Activated CD8-positive, alpha-beta memory T cell treated with anti-CD3 and anti-CD28 coated beads for 24 hours (primary cell): ENCODE measurements at places on chromosomes 3 and 15.

DNA sequence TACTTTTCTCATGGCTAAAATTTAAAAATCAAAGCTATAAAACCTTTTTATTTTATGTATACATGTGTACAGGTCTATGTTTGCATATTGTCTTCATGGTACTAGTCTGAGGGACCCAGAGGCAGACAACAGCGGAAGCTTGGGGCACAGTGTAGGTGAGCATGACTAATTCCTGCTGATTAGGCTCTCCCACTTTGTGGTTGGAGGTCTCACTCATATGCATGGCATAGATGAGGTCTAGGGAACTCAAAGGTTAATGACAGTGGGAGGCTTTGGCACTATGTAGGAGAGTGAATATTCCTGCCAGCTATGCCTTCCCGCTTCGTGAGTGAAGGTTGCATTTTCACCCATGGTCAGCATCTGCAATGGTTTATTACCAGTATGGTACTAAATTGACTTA is 47.5 kb upstream of the AADACL2 start:
- DNase-seq = no peak

DNA sequence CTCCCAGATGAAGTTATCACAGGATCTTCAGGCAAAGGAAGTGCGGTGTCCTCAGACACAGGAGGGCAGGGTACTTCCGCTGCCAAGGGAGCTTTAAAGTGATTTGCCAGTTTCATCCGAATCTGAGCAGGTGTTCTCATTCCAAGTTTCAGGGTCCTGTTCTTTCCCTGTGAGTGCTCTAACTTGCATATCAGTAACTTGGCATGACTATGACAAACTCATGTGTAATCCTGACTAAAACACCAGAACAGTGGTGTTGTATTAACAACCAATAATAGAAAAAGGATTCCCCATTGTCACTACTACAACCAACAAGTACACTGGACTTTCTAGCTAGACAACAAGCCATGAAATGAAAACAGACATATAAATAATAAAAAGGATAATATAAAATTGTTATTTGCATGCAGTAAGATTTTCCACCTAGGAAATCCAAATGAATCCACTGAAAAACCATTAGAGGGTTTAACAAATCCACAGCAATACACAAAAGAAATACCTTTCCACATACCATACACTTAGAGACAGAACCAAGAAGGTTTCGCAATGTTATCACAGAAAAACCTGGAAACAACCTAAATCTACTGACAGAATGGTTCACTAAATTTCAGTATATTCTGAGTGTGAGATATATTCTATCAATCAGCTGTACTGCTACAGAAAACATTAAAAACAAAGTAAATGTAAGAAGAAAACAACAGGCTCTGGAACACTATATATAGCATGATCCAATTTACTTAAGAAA is 40.9 kb upstream of the RPL35A start:
- DNase-seq = no peak

DNA sequence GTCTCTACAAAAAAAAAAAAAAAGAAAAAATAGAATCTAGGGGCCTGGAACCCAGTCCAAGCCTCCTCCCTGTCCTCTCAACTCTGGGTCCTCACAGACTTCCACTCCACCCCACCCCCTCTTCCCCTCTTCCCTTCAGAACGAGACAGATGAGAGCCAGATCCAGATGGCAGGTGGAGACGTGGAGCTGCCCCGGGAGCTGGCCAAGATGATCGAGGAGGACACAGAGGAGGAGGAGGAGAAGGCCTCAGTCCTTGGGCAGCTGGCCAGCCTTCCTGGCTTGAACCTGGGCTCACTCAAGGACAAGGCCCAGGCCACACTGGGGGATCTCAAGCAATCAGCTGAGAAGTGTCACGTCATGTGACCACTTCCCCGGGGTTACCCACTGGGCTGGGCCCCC is 3.6 kb downstream of the CPLX3 start:
- no peak for DNase-seq

DNA sequence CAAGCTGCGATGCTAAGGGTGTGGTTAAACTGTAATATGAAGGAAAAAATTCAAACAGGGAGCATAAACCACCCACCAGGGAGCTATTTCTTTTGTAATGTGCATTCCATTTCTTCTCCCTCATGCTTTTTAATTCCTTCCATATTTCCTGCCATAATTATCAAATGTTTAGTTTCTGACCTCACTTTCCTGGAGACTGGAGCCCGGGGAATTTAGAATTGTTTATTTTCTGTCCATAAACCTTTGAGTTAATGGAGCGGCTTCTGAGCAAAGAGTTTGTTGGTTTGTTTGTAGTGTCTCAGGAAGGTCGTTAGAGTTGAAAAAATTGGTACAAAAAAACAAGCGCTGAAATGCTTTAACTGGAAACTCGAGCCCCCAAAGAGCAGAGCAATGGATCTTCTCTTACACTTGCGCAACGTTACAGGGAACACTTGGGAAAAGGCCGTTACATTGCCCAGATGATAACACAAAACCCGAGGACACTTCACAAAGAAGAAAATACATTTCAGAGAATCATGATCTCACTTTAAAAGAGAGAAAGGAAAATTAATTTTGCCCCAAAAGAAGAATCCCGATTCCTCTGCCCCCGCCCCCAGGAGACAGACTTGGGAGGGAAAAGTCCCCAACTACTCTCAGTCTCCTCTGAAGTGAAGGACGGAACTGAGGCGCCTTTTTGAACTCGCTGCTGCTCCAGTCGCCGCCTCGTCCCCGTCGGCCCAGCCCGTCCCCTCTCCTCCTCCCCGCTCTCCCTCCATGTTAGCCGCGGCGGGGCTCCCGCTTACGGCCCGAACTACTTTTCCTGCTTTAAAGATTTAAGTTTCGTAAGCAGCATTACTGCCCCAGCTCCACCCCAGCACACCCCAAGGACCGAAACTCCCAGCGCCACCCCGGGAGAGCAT is 842 bp downstream of the FSTL1 start:
- DNase-seq = peak; percentile 60

DNA sequence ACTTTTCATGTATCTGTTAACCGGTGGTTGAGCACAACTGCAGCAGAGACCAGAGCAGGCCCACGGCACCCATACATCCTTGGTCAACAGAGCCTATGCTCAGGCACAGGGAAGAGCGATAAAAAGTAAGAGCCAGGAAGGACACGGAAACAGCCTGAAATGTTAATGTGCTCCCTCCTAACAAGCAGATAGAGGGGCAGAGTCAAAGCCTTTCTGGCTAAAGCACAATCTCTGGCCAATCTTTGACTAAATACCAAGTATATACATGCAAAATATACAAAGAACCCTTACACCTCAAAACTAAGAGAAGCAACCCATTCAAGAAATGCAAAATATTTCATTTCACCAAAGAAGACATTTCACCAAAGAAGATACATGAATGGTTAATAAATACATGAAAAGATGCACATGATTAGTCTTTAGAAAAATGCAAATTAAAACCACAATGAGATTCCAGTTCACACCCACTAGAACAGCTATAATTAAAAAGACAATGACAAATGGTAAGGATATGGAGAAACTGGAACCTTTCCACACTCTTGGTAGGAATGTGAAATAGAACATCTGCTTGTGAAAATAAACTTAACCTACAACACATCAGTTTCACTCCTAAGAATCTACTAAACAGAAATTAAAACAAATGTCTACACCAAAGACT is 88.0 kb downstream of the OSBPL10 start:
- no peak for DNase-seq

GRCh38 chr3:155302481-155302880 is 9.0 kb upstream of the STRIT1 start:
- DNase-seq = no peak

- no peak for DNase-seq
Measured at GRCh38 chr3:177478170-177478867, 281.0 kb upstream of the TBL1XR1 start.

DNA sequence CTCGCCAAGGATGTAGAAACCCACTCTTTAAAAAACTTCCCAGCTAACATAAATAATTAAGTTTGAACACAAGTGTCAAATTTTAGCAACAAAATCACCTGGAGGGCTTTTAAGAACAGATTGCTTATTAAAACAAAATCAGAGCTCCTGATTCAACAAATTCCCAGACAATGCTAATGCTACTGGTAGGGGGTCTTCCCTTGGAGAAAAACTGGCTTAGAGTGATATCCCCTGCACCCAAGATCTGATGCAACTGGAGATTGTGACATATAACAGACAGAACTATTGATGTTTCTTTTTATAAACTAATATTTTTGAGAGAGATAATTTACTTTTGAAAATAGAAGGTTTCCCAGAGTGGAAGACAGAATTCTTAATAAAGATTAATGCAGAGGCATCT is 19.9 kb downstream of the IGSF10 start:
- DNase-seq = no peak

- DNase-seq = no peak
Measured at GRCh38 chr3:110485389-110485788, 586.2 kb upstream of the NECTIN3 start.

GRCh38 chr3:25448750-25449692 is 21.0 kb downstream of the RARB start:
- no peak for DNase-seq

GRCh38 chr3:113092746-113093145 is 102.0 kb downstream of the GTPBP8 start:
- no peak for DNase-seq

DNA sequence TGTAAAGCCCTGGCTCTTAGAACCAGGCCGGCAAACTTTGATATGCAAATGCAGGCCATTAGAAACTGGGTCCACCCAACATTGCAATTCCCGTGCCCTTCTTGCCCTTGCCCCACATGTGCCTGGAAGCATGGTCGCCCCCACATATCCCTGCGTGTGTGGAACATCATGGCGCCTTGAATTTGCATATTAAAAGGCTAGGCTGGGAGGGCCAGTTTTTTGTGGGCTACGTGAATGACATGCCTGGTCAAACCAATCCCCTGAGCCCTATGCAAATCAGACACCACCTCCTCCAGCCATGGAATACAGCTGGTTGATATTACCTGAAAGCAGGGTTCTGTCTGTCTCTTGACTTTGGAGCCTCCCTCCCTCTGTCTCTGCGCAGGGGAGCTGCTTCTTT is 58.7 kb upstream of the ARHGEF26 start:
- no peak for DNase-seq

- no peak for DNase-seq
Measured at GRCh38 chr3:67305922-67306321, 307.8 kb downstream of the KBTBD8 start.

GRCh38 chr3:19248143-19248542 is 99.8 kb downstream of the KCNH8 start:
- no peak for DNase-seq

DNA sequence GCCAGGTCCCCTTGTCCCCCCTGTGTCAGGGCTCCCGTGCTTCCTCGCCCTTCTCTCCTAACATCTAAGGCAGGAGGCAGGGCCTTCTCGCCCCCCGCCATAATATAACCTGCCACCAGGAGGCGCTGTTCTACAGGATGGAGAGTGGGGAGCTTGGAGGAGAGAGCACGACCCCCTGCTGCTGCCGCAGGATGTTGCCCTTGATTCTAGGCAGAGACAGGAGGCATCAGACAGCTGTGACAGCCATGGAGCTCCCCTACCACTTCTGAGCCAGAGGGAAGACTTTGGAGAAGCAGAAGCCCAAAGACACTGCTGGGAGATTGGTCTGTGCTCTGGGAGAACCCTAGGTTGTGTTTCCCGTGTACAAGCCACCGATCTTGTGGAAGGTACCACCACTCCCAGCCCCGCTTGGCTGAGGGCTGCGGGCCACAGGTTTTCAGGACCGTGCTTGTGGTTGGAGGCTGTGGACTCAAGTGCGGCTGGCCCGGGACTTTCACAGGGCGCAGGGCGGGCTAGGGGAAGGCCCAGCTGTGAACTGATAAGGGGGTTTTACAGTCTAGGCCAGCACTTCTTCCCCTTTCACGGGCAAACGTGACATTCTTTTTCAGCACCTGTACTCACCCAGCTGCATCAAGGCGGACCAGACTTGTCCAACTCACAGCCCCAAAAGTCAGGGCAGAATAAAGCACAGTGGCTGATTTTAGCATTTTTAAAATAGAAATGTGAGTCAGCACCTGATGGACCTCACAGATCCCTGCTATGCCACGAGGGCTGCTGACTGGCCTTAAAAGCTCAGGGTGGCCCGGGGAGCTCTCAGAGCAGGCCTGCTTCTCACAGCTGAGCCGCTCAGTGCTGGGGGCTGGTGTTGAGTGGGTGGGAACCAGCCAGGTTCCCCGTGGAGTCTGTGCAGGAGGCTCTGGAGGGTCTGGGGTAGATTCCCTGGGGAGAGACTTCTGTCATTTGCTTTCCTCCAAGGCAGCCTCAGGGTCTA is 2.6 kb upstream of the TIGIT start:
- peak; percentile 100 for DNase-seq
